ENCODE measurements at places on chromosomes 6 and 20.

DNA sequence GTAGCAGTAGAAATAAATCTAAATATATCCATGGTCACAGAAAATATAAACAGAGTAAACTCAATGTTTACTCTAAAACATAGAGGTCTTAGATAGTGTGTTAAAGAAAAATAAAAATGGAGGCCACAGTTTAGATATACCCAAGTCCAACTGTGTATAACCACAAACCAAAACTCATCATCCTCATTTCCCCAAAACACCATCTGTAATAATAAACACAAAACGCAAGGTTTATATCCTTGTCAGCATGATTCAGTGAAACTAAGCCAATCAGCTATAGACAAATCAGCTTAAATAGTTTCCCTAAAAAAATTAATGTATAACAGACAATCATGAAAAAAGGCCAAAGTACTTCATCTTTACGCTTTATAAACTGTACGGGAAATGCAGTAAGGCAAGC, 2.7 kb upstream of the HACE1 start:
- no peak for DNase-seq

GRCh38 chr6:32666420-32667300, at the start of gene HLA-DQB1:
Gene HLA-DQB1, minus strand, starts transcription at chr6:32666657. Its CDS starts 50 bp downstream, at chr6:32666607.
- DNase-seq = peak; percentile 33

GRCh38 chr6:147040121-147040910, 163.9 kb upstream of the STXBP5 start:
- DNase-seq = no peak

DNA sequence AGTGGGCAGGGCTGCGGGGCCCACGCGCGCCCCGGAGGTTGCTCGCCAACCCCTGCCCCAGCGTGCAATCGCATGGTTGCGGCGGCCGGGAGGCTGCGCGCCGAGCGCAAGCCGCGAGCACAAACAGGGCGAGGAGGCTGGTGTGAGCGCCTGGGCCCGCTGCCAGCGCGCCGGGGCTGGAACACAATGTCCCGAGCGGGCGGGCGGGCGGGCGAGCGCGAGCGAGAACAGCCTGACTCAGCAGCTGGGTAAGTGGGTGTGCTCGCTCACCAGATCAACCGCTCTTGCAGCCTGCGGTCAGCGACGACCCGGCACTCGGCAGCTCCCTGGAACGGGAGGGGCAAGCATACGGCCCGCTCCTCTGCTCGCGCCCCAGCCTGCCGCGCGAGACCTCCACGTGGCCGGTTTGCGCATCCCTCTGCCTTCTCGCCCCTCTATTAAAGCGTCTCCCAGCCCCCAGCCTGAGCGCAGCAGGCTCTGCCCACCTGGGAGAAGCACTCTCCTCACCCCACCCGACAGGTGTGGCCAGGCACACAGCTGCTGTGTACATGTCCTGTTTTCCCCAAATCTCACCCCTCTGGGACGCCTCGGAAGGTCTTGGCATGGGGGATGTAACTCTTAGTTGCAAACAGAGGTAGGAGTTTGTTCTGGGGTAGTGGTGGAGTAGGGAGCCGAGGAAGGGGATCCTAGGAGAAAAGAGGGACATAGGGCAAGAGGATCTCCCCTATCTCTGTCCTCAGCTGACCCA, 8.7 kb upstream of the ARMC12 start:
- DNase-seq = peak; percentile 77

- no peak for DNase-seq
These were observed 699 bp upstream of the HSPA1B start for GRCh38 chr6:31826793-31827285.

DNA sequence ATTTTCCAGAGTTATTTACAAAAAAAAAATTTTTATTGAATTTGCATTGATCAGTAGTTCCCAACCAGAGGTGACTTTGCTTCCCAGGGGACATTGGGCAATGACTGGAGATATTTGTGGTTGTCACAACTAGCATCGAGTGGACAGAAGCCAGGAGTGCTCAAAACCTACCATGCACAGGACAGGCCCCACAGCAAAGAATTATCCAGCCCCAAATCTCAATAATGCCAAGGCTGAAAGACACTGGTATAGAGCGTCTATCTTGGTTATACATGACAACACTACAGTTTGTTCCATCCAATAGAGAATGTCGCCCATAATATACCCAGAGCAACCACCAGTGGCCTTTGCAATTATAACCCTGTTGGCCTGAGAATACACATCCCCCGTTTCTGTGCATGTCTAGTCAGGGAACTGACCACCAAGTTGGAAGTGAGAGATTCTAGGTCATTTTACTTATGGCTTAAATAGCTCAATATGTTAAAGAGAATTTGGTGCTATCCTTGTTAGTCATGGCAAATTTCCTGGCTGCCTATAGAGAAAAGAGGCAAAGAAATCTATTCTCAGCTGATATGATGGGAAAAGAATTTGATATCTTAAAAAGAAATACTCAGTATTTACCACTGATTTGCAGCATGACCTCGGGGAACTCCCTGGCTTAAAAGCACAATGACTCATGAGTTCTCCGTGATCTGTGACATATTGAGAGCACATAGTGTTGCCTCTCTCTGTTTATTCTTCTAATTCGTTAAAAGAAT, 76.0 kb upstream of the ADTRP start:
- no peak for DNase-seq

- no peak for DNase-seq
These were observed 65.8 kb upstream of the STMND1 start for GRCh38 chr6:17036065-17036393.

GRCh38 chr20:50572938-50573777, 63.0 kb downstream of the PTPN1 start:
- no peak for DNase-seq

DNA sequence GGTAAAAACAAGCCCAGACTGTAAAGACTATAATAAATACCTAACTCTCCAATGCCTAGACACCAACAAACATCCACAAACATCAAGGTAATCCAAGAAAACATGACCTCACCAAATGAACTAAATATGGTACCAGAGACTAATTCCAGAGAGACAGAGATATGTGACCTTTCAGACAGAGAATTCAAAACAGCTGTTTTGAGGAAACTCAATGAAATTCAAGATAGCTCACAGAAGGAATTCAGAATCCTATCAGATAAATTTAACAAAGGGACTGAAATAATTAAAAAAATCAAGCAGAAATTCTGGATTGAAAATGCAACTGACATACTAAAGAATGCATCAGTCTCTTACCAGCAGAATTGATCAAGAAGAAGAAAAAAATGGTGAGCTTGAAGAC, 26.6 kb downstream of the NCOA6 start:
- DNase-seq = no peak

DNA sequence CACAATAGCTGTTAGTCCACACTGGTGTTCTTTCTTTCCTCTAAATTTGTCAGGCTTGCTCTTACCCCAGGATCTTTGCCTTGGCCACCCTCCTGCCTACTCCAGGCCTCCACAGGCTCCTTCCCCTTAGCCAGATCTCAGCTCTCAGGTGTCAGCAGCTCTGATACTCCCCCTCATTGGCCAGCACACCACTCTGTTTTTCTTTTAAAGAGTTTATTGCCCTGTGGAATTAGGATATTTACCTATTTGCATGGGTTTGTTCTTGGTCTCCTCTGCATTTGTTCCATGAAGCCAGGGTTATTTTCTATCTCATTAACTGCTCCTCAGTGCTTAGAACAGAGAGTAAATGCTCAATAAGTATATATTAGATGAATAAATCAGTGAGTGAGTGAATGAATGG, 36.8 kb downstream of the GCNT2 start:
- no peak for DNase-seq

DNA sequence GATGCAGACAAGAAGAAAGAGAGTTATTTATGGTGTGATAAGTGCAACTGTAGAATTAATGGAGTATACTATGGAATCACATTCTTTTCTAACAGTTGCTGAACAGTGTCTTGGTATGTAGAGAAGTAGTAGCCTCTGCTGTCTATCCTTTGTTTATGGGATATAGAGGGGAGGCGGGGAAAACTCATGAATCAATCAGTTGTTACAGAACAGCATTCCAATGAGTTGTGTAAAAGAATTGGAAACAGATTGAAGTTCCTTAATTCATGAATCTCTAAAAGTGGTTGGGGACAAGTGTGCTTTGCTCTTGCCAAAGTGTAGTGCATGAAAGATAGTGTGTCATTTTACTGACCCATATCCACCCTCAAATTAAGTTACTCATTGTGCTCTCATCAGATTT, 77.7 kb downstream of the FLRT3 start:
- DNase-seq = no peak

DNA sequence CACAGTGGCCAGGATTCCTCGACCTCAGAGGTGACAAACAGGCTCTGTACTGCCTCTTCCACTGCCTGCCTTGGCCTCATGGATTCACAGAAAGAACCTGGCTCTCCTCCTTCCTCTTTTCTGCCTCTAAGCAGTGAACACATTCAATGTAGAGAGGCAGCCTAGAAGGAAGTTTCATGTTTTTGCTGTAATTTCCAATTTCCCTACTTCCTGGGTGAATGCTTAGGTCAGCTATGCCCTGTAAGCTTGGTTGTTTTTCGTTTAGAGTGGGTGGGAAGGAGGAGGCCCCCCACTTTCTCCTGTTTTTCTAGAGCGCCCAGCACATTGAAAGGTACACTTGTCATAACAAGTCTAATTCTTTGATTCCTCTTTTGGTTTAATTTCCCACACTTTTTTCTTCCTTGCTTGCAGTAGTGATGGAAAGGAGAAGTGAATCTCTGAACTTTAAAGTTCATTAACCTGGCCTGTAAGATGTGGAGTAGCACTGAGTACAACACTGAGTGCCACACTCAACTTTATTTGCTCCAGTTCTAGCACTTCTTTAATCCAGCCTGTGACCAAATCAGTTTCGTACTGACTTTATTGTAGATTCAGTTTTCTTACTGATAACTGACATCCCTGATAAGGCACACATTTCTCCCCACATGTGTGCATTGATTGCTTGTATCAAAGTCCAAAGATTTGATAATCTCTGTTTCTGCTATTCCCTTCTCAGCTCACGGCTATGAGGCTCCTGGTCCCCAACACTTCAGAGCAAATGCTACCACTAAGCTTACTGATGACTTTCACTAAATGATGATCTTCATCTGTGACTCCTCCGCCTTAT, 100.0 kb upstream of the MAN1A1 start:
- DNase-seq = no peak

DNA sequence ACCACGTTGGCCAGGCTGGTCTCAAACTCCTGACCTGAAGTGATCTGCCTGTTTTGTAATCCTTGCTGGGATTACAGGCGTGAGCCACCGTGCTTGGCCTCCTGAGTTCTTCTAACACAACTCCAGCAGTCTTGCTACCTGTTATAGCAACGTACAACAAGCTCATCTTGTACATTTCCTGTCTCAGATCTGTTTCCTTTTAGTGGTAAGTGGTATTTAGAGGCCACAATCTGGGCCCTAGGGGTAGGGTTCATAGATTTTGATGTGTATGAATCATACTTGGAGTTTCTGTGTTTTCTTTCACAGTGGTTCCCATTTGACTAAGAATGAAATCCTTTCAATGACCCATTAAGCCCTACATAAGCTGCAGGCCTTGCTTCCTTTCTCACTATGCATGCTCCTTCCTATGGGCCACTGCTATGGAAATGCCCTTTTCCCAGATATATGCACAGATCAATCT, 27.1 kb upstream of the SYNCRIP start:
- no peak for DNase-seq

GRCh38 chr20:40510622-40511021, 178.4 kb downstream of the MAFB start:
- no peak for DNase-seq

GRCh38 chr6:168261234-168261633, 58.3 kb downstream of the DACT2 start:
- DNase-seq = no peak

DNA sequence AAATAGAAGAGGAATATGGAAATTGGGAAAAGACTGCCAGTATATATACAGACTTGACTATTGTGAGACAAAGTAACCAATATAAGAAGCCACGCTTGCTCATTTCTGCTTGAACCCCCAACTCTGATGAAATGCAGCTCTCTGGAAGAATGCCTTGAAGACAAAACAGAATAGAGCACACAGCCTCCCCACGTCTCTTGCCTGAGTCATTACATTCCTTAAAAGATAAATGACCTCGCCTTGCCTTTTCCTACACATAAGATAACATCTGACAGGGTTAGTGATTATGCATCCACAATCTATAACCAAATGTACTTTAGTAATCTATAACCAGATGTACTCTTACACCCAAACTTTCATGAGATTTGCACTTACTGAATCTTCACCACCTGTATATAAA, 141.1 kb upstream of the EEF1E1 start:
- DNase-seq = no peak

DNA sequence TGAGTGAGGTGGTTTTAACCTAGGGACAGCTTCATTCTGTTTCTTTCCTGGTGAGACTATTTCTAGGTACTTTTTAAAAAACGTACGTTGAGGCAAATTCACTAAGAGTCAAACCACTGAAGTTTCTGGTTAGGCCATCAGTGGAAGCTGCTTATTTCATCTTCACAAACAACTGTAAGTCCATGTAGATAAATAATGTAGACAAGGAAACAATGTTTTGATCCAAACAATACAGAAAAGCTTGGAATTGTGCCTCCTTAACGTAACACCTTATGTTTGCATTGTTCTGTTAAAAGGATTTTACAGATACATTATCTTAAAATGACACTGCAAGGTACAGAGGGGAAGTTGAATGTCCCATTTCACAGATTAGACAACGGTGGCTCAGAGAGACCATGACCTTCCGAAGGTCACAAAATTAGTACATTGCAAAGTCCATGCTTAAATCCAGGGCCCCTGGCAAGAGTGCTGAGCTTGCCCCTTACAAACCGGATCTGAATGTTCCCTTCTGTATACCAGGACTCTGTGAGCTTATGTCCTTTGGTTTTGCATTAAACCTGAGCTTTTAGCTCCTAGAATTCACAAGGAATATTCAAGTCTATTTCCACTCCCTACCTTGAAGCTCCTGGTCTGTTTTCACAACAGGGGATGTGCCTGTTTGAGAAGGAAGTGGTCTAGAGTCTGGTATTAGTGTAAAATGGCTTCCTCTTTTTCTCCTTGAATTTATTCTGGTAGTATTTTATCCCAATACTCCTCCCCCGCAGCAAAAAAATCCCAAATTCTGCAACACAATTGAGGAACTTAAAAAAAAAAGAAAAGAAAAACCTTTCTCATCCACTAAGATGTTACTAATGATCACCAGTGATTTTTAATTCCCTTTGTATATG, 28.9 kb upstream of the ZNF217 start:
- no peak for DNase-seq

- DNase-seq = no peak
These were observed 108.0 kb upstream of the C6orf118 start for GRCh38 chr6:165417278-165417865.

- DNase-seq = no peak
These were observed 48.1 kb downstream of the TM9SF4 start for GRCh38 chr20:32157611-32158010.

GRCh38 chr6:132167929-132168892, 217.0 kb upstream of the CCN2 start:
- DNase-seq = no peak

- no peak for DNase-seq
These were observed 127.4 kb downstream of the CD24 start for GRCh38 chr6:106847116-106847515.
